ENCODE measurements at places on chromosomes 3 and 15. TPM values are rescaled to one million over a fixed set of nuclear protein-coding genes. Genes with fewer than 3 reads are reported as not detected.

Gene VGLL3
- total RNA-seq: 10.4 TPM

Gene RHCG
- 0.31 TPM for total RNA-seq

- no peak for DNase-seq
Observed at GRCh38 chr3:161423911-161424522, 52.7 kb upstream of the SPTSSB start.

DNA sequence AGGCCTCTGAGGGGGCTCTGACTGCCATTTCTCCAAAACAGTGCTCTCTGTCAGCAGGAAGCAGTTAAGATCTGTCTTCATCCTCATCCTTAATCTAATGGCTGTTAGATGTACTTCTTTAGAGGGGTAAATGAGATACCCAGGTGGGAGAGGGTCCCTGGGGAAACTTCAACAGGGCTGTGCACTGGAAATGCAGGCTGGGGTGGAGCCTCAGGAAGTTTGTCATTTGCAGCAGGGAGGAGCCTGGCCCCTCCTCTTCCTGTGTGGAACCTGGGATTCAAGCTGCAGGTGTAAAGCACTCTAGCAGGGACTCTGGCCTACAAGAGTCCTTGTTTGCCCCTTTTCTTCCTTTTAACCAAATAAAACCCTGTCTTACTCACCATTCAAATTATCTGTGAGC is 1173.6 kb downstream of the OTOL1 start:
- DNase-seq: no peak

Gene C2CD4B
- total RNA-seq: 0.96 TPM

DNA sequence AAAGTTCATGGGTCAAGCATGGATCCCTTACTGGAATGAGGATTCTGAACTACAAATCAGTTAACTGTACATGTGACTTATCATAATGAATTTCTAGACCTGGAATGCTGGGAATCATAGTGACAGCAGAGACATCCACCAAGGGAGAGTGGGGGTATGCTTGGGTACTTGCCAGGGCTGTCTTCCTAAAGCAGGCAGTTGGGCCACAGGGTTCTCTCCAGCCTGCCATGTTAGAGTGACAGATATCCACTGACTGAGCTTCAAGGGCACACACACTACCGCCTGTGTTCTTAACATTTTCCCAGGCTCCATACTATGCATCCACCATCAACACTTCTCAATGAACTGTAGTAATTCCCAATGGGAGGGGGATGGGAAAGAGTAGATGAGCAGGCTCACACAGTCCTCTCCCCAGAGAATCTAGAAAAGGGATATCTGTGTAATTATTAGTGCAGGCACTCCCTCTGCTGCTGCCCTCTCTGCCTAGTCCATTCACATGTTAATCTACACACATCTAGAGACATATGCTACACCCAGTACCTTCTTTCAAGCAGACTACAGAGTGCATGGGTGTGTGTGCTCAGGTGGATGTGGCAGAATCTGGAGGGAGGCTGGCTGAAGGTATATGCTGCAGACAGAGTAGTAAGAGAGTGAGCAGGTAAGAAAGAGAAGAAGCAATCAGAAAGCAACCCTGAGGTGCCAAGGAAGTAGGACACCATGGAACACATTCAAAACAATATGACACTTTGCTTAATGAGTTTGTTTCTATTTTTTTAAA is 3.7 kb downstream of the FSTL1 start:
- no peak for DNase-seq

Gene C3orf49
- not detected for total RNA-seq

Gene TEX9
- 12.2 TPM for total RNA-seq

Gene KNG1
- 0.34 TPM for total RNA-seq

DNA sequence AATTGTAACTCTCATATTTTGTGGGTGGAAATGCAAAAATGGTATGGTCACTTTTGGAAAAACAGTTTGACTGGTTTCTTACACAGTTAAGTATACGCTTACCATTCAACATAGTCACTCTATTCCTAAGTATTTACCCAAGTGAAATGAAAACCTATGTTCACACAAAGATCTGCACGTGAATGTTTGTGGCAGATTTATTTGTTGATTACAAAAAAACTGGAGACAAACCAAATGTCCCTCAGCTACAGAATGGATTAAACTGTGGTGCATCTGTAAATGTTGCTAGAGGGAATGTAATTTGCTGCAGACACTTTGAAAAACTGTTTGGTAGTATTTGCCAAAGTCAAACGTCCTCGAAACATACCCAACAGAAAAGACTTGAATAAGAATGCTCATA is 29.3 kb downstream of the ACKR2 start:
- no peak for DNase-seq

Gene GNAT1
- total RNA-seq: 0.13 TPM

- DNase-seq: no peak
Observed at GRCh38 chr3:72246685-72247084, 461.7 kb upstream of the PROK2 start.

DNA sequence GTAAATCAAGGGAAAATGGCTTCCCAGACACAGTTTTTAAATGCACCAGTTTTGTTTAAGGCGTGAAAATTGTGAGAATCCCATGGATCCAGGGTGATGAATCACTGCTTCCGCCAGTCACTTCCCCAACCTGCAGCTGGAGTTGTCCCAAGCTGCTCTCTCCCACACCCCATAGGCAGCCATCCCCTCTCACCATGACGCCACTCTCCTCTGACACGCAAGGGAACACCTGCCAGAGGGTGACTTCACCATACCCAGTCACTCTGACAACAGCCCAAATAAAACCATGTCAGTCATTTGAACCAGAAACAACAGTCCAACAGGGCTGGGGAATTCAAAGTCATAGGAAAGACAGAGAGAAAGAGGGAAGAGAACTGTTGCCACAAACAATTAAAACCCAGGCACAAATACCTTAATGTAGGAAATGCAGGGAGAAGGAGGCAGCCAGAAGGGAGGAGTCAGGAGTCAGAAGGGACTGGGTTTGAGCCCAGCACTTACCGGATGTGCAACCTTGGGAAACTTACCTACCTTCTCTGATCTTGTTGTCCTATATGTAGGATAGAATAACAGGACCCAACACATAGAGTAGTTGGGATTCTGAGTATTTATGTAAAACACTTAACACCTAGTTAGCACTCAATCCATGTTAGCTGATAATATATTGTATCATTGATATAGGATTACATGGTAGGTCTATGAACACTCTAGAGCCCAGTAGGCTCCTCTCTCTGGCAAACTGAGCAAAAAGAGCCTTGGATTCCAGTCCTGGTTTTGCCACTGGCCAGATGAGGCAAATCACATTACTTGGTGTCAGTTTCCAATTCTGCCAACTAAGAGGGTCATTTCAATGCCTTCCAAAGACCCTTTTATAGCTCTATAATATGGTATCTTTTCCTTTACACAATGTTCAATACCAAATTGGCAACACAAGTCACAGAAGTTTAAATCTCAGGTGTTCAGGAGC is 326.3 kb upstream of the ICE2 start:
- peak; percentile 73 for DNase-seq

DNA sequence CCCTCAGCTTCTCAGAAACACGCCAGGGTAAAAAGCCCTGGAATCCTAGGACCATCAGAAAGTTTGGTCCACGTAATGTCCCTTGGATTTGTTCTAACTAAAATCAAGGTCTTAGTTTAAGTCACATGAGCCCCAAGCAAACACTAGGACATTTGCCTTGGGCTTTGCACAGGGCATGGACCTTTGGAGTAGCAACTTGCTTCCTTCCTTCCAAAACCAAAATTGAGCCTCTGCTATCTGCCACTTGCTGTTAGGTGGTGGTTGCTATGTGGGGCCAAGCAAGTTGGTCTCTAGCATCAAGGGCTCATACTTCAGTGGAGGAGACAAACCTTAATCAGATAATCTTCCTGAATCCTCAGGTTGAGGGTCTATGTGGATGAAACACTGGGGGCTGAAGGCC is 4.0 kb upstream of the DAG1 start:
- no peak for DNase-seq

DNA sequence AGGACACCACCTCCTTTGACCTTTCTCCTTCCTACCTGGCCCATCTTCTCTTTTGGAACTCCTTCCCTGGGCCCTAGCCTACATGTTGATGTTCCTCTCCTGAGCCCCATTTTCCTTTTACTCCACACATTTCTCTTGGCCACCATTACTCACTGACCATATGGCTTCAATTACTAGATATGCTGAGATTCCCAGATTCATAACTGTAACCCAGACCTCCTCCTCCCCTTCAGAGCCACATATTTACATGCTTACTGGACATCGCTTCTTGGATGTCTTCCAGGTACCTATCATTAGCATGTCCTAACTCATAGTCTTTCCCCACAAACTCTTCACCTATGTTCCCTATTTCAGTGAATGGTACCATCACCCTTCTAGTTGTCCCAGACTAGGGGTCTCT is 24.4 kb upstream of the TRIM59 start:
- DNase-seq: no peak

DNA sequence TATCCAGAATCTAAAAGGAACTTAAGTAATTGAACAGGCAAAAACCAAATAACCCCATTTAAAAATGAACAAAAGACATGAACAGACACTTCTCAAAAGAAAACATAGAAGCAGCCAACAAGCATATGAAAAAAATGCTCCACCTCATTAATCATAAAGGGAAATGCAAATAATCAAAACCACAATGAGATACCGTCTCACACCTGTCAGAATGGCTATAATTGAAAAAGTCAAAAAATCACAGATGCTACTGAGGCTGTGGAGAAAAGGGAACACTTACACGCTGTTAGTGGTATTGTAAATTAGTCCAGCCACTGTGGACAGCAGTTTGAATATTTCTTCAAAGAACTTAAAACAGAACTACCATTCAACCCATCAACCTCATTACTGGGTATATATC is 220.7 kb downstream of the MEX3B start:
- DNase-seq: no peak
